ENCODE measurements at places on chromosomes 7 and 10.

DNA sequence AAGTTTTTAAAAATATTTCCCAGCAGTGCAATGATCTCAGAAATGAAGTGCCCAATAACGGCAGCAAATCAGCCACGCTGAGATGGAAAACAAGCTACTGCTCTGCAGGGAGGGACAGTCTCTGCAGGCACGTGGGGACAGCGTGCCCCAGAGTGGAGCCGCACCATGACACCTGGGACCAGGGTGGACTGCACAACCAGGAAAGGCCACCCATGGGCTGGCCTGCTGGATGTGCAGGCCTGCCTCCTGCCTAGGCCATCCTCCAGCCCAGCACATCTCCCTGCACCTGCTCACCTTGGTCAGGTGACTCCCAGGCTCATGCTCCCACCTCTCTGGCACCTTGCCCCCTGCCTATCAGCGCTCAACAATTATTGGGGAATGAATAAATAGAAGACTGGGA lies 80.4 kb downstream of the VSTM4 start:
- no peak for DNase-seq

GRCh38 chr10:24907956-24908355 lies 44.5 kb downstream of the PRTFDC1 start:
- DNase-seq, result no peak

- peak; percentile 45 for DNase-seq
Observed at GRCh38 chr7:1843921-1844335, 173.9 kb downstream of the ELFN1 start.

DNA sequence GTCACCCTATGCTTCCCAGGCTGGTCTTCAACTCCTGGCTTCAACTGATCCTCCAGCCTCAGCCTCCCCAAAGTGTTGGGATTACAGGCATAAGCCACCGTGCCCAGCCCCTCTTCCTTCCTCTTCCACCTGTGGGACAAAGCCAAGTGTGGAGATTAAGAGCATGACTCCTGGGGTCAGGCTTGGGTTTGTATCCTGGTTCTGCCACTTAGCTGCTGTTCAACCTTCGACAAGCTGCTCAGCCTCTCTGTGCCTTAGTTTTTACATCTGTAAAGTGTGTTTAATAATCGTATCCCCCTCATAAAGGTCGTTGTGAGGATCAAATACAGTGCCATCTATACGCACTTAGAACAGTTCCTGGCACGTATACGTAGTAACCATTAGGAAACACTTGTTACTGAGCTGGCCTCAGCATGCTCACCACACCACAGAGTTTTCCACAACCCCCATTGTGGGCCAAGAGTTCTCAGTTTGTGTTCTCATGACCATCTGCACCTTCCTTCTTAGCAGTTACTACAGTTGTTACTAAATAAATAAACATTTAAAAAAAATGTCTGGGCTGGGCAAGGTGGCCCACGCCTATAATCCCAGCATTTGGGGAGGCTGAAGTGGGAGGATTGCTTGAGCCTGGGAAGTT lies 140.5 kb upstream of the BTBD16 start:
- DNase-seq, result peak; percentile 51

DNA sequence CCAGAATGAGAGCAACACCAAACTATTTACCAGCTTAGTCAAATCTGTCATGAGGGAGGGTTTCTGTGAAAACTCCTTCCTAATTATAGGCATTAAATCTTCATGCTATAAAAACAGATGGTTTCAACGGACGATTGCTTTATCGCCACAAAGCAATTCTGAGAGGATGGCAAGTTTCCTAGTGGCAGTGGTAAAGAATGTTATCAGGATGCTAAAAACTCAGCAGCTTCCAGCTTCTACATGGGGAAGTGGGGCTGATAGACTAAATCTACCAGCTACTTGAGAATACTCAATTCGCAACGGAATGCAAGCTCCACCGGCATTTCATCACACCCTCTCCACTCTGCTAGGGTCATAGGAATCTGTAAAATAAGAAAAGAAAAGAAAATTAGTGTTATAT lies 41.8 kb downstream of the JCAD start:
- peak; percentile 49 for DNase-seq

DNA sequence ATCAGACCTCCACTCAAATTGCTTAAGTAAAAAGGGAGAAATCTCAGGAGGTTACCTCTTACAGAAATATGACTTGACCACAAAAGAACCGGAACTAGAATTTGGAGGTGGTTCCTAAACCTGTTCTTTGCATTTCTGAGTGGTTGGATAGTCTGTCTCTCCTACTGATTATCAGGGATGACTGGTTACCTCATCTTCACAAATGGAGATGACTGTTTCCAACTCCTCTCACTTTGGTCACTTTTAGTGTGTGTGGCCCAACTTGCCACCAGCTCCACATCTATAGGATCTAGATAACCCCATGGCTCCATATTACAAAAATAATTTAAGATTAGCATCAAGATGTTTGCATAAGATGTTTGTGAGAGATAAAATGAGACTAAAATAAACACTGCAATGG lies 95.5 kb downstream of the CCDC71L start:
- no peak for DNase-seq

DNA sequence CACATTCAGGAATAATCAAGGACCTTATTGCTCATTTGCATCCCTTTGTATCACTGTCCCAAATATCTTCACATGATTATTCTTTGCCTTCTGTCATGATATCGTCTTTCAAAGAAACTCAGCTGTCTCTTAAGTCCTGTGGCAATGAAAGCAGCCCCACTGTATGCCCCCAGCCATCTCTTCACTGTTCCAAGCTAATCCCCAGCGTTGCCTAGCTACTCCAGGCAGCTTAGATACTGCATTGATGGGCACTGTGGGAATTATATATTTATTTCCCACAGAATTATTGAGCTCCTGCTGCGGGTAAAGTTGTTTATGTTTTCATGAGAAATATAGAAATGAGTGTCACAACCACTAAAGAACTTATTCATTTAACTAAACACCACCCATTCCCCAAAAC lies 38.8 kb downstream of the SND1 start:
- DNase-seq, result no peak

DNA sequence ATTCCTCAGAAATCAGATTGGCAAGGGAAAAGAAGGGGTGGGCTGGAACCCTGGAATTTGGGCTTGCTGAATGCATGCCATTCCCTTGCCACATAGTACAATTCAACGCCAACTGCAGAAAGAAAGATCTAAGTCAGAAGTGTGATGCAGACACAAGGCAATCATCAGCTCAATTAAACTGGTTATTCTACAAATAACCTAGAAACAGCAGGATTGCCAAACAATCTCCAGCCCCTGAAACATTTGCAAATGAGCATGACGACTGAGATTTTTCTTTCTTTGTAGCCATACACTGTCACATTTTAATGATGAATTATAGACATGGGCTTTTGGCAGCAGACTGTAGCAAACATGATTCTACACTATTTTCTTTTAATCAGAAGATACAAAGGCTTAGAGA lies 16.5 kb upstream of the CREB5 start:
- no peak for DNase-seq

DNA sequence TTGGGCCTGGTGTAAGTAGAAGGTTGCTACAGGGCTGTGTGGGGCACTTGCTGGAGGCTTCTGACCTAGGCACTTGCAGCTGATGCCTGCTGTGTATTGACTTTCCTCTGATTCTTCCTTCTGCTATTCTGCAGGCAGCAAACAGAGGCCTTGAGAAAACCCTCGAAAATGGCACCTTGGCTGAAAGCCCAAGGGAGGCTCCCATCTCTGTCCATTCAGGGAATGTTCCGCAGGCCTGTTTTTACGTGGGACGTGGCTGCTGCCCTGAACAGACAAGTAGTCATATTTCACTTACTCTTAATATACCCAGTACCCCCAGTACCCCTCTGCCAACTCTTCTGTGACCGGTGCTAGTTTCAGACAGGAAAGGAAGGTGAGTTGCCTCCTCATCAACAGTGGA lies 664.7 kb downstream of the INHBA start:
- DNase-seq, result no peak

DNA sequence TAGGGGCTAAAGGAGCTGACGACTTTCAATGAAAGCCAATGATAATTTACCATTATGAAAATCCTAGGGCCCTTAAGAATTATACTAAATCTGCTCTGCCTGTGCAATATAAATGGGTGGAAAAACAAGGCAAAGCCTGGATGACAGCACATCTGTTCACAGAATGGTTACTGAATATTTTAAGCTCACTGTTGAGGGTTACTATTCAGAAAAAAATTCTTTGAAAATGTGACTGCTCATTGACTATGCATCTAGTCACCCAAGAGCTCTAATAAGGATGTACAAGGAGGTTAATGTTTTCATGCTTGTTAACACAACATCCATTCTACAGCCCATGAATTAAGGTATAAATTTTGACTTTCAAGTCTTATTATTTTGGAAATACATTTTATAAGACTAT lies 8.9 kb downstream of the DKK1 start:
- DNase-seq, result no peak

DNA sequence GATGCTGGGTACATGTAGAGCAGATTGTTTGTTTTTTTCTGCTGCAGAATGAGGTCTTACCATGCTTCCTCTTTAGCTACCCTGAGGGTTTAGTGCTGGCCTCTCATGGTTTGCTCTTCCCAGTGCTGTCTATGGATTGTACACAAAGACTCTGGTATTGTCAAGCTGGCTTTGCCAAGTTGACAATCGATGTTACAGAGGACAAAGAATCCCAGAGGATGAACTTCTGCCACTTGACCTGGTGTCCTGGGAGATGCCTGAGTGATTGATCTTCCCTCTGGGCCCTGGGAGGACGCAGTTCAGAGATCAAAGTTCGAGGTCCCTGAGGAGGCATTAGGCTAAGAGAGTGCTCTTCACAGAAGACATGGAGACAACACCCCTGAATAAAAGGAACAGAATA lies 865.4 kb downstream of the CCSER2 start:
- DNase-seq, result no peak

- no peak for DNase-seq
Observed at GRCh38 chr7:83648464-83649241, at the start of gene SEMA3E. Gene SEMA3E (minus strand): TSS chr7:83649139.

GRCh38 chr10:71708301-71708703 lies 11.3 kb downstream of the C10orf105 start:
- peak; percentile 31 for DNase-seq

- no peak for DNase-seq
Observed at GRCh38 chr10:10777723-10778122, 239.9 kb upstream of the CELF2 start.

DNA sequence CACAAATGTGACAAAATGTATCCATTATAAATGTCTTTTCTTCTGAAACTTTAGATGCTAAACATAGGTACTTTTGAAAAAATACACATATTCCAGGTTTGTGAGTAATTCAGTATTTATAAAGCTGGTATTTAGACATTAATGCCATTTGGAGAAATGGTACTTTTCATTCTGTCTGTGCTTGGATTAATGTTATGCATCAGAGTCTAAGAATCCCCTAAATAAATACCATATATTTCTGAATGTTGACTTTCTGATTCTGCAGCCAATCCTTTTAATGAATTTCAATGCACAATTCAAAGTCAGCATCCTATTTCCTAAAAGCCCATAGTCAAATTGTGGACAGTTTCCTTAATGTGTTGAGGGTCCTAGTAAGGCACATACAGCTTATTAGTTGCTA lies 145.0 kb downstream of the DKK1 start:
- no peak for DNase-seq

- no peak for DNase-seq
Observed at GRCh38 chr7:101231644-101232043, 6.0 kb downstream of the CLDN15 start.

GRCh38 chr7:2812831-2813230 lies 31.3 kb downstream of the GNA12 start:
- DNase-seq, result no peak

GRCh38 chr10:100999742-101000126 lies at the start of gene LZTS2:
Gene LZTS2 (plus strand): TSS chr10:100999808. CDS start chr10:101002539, 2,731 bp downstream.
- no peak for DNase-seq

GRCh38 chr10:131134001-131134576 lies 177.4 kb downstream of the TCERG1L start:
- DNase-seq, result no peak

- no peak for DNase-seq
Observed at GRCh38 chr10:15858861-15859281, 1.4 kb downstream of the MINDY3 start.

DNA sequence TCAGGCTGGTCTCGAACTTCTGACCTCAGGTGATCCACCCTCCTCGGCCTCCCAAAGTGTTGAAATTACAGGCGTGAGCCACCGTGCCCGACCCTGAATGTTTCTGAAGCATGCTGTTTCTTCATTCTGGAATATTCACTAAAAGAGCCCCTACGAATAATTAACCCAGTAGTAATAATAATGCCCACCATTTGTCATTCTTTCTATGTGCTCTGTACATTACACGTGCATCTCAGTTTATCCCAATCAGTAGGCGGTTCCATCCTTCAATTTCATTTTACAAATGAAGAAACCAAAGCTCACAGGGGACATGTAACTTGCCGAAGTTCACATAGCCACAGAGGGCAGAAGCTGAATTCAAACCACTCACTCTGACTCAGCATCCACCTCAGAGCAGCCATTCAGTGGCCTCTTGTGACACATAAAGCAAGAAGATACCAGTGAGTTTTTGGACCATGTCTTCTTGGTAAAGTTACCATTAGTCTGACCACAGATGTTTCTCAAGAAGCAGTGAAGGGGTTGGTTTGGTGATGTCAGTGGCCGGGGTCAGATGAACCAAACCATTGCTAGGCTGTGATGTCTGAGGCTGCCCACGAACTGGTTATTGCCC lies 71.9 kb upstream of the DUSP5 start:
- peak; percentile 96 for DNase-seq

Measured in MV-4-11 (cell line).